Smooth muscle cell of the umbilical artery (primary cell): ENCODE measurements at places on chromosomes 4 and X. TPM values are rescaled to one million over a fixed set of nuclear protein-coding genes. Genes with fewer than 3 reads are reported as not detected.

NXF3 gene
- not detected in 2 replicates for total RNA-seq

GPC3 gene
- 1.3 and 19.3 TPM in 2 replicates for total RNA-seq

AMBN gene
- not detected in 2 replicates for total RNA-seq

BEX3 gene
- total RNA-seq = 243 and 344 TPM in 2 replicates

MTTP gene
- 0.09 and 0.30 TPM in 2 replicates for total RNA-seq

BEND4 gene
- not detected in 2 replicates for total RNA-seq

ZNF595 gene
- 8.3 and 9.8 TPM in 2 replicates for total RNA-seq
